GM12891 (cell line): ENCODE measurements at places on chromosomes 5 and 9.

DNA sequence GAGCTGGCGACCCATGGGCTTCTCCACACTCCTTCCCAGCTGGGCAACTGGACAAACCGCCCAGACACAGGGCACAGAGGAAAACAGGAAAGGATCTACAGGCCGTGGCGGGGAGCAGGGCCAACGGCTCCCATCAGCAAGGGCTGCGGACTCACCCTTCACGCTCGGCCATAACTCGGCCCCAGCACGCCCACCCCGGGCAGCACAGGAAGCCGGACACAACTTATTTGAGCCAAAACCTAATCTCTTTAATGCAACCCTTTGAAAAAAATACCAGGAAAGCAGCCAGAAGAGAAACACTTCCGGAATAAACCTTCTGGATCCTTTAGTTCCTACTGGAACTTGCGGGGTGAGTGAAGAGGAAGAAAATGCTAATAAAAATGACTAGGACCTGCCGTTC lies 59.9 kb downstream of the VAV2 start:
- no peak for DNase-seq

DNA sequence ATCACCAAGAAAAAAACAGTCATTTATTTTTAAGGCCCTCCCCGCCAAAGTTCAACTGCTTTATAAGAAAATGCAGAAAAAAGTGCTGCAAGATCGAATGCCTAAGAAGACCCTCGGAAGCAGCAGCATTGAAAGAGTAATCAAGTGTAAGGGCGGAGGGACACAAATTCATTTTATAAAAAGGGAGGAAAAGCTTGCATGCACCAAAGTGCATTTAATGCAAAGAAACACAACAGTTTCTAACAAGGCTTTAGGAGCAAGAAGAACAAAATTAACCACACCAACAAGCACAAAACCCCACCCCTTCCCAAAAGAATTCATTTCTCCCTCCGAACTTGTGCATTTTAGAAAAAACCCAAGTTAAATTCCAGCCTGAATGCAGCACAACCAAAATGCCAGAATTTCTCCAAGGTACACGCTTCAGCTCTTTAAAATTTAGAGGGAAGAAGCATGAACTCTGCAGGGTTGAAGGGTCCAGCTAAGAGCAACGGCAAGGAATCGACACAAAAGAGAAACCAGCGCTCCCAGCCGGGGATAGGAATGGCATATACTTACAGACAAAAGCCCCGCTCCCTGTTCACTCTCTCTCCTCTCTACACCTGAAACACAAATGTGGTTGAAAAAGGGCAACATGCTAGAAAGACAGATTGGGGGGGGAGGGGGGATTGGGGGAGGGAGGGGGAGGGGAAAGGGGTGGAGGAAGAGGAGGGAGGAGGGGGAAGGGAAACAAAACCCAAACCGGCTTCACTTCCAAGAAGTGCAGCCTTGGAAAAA lies at the start of gene NREP:
Gene NREP, minus strand, starts transcription at position 614 of the 774 bp plus-strand sequence. CDS start 1,422 bp downstream, outside the sequence.
- DNase-seq = no peak

GRCh38 chr9:124621371-124622328 lies 114.5 kb upstream of the NR5A1 start:
- no peak for DNase-seq

DNA sequence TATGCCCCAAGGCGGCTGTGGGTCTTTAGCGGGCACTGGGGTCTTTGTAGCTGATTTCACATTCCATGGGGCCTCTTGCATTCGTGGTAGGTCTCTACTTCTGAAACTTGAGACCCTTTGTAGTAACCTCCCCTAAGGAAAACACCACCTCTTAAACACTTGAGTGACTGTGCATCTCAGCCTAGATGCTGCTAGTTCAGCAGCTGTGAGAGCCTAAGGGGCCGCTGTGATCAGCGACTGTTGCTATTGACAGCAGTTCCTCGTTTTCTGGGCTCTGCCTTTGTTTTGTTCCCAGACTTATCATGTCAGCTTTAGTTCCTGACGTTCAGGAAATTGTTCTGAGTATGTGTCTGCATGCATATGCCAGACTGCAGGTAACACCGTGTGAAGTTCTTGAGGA lies 171.2 kb downstream of the HSPA4 start:
- no peak for DNase-seq

DNA sequence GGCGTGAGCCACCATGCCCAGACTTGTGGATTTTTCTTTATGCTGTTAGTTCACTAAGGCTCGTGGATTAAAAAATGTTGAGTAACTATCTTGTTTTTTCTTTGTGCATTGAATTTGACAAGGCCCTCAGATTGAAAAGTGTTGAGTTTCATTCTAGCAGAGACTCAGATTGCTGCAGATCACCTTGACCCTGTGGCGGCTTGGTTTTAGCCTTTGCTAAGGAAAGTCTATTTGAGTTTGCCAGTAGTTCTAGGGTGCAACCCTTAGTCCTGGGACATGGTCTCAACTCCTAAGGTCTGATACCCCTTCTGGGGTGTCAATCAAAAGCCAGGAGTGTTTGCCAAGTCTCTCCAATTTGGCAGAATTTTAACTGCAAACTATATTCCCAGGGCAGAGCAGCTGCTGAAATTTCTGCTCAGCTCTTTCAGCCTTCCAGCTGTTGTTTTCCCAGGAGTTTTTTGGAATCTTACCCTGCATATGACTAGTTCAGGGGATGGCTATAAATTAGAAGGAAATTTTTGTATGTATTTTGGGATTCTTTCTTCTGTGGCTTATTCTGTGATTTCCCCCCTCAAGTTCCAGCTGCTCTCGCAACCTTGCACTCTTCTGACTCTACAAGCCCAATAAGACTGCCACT lies 84.3 kb upstream of the HAND1 start:
- DNase-seq = no peak

GRCh38 chr5:37842048-37842447 lies 2.2 kb upstream of the GDNF start:
- DNase-seq = no peak

DNA sequence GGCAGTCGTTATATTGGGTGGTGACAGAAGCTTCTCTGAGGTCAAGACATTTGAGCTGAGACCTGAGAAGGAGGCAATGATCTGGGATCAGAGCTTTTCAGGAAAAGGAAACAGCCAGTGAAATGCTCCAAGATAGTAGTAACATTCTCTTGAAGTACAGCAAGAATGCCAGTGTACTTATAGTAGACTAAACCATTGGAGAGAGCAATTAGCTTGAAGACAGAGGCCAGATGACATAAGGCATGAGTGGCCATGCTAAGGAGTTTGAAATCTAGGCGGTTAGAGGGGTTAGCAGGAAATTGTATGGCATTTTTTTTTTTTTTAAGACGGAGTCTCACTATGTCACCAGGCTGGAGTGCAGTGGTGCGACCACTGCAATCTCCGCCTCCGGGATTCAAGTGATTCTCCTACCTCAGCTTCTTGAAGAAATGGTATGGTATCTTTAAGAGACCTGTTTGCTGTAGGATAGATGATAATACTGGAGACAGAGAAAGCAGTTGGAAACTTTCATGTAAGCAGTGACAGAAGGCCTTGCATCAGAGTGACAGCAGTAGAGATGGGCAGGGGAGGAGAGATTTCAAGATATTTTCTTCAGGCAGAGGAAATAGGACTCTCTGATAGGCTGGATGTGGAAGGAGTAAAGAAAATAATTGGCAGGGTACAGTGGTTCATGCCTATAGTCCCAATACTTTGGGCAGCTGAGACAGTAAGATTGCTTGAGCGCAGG lies 482.2 kb upstream of the PAPPA start:
- no peak for DNase-seq

- no peak for DNase-seq
Observed at GRCh38 chr5:67623078-67623477, 426.5 kb upstream of the CD180 start.

- no peak for DNase-seq
Observed at GRCh38 chr5:176652136-176652535, 4.9 kb downstream of the TSPAN17 start.

- DNase-seq = no peak
Observed at GRCh38 chr5:133967698-133968203, 674 bp downstream of the C5orf15 start.

GRCh38 chr9:122939601-122940000 lies 1.2 kb upstream of the RABGAP1 start:
- DNase-seq = no peak

GRCh38 chr5:157172403-157172802 lies 6.3 kb upstream of the GARIN3 start:
- peak; percentile 35 for DNase-seq

DNA sequence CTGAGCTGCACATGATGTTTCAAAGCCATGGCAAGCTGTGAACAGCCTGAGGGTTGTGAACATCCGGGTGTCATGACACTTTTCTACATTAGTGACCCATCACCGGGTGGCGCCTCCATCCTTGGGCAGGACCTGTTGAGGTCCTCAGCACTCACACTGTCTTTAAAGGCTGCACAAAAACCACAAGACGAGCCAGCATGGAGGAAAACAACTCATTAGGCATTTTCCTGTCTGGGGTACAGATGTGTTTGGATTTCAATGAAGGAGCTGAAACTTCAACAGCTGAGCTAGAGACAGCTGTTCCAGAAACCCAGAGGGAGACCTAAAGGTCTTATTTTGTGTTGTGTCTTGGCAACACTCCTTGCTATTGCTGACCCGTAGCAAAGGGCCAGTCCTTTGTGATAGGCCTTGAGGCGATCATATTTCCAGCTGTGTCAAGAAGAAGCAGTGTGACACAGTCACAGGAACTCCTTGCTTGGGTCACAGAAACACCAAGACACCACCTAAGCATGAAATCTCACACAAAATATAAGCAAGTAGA lies 151.8 kb upstream of the VLDLR start:
- no peak for DNase-seq

DNA sequence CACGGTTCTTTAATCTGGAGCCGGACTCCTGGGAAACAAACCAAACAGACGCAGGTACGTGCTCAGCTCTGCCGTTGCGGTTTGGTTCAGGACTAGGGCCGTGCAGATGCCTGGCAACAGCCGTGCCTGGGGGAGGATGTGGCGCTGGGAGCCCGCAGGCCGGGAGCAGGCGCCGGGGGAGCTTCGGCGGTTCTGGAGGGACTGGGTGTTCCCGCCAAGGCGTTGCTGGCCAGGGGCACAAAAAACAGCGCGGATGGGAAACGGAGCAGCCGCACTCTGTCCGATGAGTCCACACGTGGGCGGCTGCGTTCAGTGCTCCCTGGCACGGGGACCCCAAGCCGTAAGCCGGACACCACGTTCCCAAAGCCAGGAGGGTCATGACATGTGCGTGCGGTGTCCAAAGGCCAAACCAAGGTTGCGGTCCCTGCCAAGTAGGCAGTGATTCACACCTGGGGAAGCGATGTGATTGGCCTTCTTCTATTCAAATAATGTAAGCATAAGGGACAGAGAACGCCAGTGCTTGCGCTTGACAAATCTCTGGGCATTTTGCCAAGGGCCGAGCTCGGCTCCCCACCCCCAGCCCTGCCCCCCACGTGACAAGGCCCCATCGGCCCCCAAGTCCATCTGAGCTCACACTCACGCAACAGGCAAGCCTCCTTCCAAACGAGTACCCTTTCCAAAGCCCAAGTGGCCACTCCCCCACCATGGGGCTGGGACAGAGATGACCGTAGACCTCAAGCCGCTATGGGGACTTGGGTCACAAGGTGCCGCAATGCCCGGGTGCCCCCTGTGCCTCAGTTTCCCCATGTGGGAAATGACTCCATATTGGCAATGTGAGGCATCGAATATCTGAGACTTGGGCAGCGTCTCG lies 49.7 kb upstream of the NKD2 start:
- no peak for DNase-seq

- DNase-seq = no peak
Observed at GRCh38 chr5:135211791-135212190, 177.8 kb upstream of the PITX1 start.

DNA sequence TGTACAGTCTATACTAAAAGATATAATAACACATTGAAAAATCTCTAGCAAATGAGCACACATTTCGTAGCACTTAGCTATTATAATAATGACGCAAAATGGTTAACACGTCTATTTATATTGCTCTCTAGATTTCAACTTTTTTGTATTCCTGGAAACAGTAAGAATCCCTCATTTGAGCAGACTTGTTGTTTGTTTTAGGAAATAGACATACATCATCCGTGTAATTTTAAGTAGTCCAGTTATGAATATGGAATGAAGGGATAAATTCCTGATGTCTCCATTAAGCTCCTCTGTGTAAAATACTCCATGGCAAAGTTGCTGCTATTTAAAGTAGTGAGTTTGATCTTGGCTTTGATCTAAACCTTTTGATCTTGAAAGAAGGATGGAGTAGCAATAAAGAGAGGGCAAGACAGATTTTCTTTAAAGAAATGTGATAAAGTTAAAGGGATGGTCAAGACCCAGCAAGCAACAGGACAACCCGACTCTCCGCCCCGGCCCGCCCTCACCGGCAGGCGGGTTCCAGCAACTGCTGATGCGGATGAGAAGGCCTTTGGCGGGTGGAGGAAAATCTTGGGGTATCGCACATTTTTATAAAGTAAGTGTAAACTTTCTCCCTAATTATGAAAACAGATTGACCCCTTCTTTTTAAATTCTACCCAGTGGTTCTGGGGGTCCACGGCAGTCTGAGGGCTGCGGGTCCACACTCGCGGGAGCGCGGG lies 277.4 kb downstream of the AOPEP start:
- DNase-seq = peak; percentile 43

DNA sequence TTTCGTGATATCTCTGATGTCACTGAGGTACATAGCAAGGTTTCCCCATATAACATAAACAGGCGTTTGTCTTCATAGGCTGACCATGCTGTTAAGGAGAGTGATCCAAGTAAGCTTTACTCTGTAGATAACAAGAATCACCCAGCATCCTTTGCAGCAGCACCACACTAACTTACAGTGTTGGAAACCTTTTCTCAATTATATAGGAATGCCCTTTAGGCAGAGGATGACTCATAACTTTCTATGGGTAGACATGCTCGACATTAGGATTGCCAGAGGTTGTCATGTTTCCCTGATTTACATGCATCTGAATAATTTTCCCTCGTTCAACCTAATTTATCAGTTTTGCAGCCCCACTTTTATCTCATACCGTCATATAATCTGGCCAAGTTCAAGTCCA lies 870.0 kb upstream of the CDH9 start:
- DNase-seq = no peak

GRCh38 chr5:124824637-124825158 lies 78.3 kb upstream of the ZNF608 start:
- DNase-seq = no peak

GRCh38 chr5:137888466-137888862 lies 793 bp upstream of the PKD2L2 start:
- DNase-seq = no peak

GRCh38 chr5:173268750-173269432 lies 33.9 kb upstream of the NKX2-5 start:
- DNase-seq = no peak

- DNase-seq = no peak
Observed at GRCh38 chr5:72041654-72042053, 65.6 kb upstream of the MAP1B start.

GRCh38 chr9:79693750-79694149 lies 122.0 kb downstream of the TLE4 start:
- DNase-seq = no peak
